AG04450 (cell line): ENCODE measurements at places on chromosomes 3 and 15.

GRCh38 chr3:20604659-20605058 lies 418.7 kb upstream of the SGO1 start:
- no peak for DNase-seq

- DNase-seq, result no peak
Measured at GRCh38 chr3:39590806-39591205, 123.3 kb downstream of the MOBP start.

GRCh38 chr3:12154151-12154550 lies 4.6 kb downstream of the TIMP4 start:
- DNase-seq, result no peak

- no peak for DNase-seq
Measured at GRCh38 chr15:94107652-94108051, 123.7 kb upstream of the MCTP2 start.

GRCh38 chr3:129181819-129182218 lies 1.9 kb downstream of the CNBP start:
- no peak for DNase-seq

DNA sequence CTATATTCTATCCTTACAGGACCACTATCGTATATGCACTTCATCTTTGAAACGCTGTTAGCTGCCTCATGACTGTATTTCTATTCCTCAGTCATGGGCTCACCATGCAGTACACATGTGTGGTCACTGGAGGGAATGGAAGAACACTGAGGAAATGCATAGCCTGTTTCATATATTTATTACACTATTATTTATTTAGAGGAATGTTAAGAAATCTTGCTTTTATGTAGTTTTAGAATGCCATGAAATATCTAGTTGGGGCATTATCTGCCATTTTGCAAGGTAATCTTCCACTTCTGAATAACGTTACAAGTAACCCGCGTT lies 155.7 kb downstream of the IGF1R start:
- DNase-seq, result no peak

- peak; percentile 20 for DNase-seq
Measured at GRCh38 chr3:57805674-57806073, 49.6 kb downstream of the SLMAP start.

DNA sequence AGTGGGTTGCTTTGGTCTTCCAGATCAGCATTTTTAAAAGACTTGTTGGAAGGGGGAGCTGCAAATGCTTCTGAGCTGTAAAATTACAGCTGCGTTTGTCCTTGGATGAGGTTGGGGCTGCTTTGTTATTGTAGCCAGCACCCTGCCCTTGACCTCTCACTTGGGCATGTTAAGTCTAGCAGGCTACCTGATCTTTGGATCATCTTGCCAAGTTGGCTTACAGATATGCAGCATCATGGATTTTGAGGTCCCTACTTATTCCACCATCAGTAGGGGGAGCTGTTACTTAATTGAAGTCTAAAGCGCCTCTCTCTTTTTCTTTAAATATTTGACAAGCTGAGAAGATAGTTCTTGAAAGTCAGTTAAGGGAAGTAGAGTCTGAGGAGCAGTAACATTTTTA lies 793.0 kb downstream of the MCTP2 start:
- peak; percentile 7 for DNase-seq

- DNase-seq, result no peak
Measured at GRCh38 chr3:111070772-111071256, 802 bp upstream of the NECTIN3 start.

- no peak for DNase-seq
Measured at GRCh38 chr3:146838221-146838620, 233.1 kb upstream of the PLSCR5 start.

DNA sequence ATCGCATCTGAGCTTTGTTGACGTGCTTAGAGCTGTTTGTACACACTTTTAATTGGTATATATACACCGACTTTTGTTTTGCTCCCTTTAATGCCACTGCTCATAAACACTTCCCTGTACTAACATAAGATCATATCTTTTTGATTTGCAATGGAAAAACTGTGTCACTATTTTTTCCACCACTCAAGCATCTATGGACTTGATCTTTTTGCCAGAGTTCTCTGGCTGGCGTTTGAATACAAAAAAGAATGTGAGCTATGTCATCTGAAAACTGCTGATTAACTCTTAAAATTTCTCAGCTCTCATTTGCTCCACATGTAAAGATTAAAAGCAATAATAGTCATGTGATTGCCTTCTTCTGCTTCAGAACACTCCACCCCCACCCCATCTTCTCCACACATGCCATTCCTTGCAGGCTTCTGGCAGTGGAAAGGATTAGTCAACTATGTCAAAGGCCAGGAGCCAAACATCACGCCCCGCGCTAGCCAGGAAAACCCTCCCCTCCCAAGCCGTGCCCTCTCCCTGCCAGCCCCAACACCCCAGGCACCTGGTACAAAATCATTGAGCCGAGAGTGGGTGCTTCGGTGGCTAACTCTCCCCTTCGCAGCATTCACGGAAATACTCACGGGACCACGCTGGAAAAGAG lies 123.4 kb upstream of the MEF2A start:
- peak; percentile 67 for DNase-seq

DNA sequence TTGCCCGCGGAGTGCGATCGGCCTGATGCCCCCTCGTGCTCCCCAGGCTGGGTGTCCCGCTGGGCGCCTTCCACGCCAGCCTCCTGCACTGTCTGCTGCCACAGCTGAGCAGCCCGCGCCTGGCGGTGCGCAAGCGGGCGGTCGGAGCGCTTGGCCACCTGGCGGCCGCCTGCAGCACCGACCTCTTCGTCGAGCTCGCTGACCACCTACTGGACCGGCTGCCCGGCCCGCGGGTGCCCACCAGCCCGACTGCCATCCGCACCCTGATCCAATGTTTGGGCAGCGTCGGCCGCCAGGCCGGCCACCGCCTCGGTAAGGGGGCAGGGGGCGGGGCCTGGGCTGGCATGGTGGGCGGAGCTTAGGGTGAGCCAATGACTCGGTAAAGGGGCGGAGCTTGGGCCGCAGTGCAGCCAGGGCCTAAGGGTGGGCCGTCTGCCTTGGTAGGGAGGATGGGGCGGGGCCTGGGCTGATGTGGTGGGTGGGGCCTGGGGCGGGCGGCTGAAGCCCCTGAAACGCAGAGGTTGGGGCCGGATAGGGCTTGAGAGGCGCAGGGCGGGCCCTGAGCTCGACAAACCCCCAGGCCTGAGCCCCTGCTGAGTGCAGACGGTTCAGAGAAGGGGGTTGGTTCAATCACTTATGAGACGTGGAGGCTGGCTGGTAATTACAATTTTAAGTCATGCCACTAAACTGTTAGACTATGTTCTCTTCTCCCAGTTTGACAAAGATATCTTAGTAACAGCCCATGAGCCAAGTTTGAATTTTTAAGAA lies 13.7 kb downstream of the CAND2 start:
- peak; percentile 66 for DNase-seq

- DNase-seq, result no peak
Measured at GRCh38 chr3:108025177-108025576, 65.7 kb downstream of the CD47 start.

DNA sequence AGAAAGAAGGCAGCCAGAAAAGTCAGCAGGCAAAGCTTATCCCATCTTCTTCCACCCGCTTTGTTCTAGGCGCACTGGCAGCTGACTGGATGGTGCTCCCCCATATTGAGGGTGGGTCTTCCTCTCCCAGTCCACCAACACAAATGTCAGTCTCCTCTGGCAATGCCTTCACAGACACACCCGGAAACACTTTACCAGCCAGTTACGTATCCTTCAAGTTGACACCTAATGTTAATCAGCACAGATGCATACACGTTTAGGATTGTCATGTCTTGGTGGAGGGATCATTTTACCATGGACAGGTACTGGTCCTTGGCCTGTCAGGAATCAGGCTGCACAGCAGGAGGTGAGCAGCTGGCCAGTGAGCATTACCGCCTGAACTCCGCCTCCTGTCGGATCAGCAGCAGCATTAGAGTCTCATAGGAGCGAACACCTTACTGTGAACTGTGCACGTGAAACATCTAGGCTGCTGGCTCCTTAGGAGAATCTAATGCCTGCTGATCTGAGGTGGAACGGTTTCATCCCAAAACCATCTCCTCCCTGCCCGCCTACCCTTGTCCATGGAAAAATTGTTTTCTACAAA lies 59.1 kb upstream of the PYDC2 start:
- no peak for DNase-seq

DNA sequence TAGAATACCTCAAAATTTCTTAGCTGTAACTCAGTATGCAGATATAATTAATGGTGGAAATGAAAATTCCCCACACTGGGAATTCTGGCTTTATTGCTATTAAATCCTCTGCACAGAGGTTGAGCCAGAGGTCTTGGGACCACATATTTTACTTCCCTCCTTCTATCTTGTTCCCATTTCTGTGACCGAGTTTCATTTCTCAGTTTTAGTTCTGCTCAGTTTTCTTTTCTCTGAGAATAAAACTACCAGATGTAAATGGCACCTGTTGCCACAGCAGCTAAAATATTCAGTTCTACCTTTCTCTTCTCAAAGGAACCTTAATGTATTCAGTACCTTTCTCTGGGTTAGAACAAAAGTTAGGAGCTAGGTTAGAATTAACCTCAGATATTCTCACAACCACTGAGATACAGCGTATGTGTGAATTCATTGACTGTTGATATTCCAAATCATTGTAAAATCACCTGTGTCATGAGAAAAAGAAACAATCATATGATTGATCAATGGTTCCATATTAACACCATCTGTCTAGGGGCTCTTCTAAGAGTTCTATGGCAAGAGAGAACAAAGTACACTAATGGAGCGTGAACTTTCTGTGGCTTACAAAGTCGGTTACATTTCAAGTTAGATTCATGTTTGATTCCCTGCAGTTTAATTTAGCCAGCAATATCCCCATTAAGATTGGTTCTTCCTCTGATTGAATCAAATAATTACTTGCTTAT lies 374.1 kb downstream of the EFHB start:
- DNase-seq, result no peak

DNA sequence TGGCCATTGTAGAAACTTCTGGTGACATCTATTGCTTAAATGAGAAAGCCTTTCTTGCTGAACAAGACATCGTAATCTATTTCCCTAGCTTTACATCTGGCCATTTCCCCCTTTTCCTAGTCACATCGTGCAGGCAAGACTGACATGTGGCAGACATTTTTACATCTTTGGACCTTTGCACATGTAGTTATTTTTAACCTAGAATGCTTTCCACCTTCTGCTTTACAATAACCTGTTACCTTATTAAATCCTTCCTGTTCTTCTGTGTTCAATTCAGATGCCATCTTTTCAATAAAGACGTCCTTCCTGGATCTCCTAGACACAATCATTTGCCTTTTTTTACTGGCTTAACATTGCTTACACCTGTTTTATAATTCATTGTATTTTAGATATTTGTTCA lies 343.3 kb downstream of the DIPK2A start:
- DNase-seq, result no peak

- peak; percentile 54 for DNase-seq
Measured at GRCh38 chr3:12139111-12139511, 19.6 kb downstream of the TIMP4 start.

GRCh38 chr15:95292785-95293450 lies 1037.6 kb upstream of the NR2F2 start:
- DNase-seq, result no peak

GRCh38 chr3:69527498-69527897 lies 141.6 kb upstream of the FRMD4B start:
- no peak for DNase-seq

DNA sequence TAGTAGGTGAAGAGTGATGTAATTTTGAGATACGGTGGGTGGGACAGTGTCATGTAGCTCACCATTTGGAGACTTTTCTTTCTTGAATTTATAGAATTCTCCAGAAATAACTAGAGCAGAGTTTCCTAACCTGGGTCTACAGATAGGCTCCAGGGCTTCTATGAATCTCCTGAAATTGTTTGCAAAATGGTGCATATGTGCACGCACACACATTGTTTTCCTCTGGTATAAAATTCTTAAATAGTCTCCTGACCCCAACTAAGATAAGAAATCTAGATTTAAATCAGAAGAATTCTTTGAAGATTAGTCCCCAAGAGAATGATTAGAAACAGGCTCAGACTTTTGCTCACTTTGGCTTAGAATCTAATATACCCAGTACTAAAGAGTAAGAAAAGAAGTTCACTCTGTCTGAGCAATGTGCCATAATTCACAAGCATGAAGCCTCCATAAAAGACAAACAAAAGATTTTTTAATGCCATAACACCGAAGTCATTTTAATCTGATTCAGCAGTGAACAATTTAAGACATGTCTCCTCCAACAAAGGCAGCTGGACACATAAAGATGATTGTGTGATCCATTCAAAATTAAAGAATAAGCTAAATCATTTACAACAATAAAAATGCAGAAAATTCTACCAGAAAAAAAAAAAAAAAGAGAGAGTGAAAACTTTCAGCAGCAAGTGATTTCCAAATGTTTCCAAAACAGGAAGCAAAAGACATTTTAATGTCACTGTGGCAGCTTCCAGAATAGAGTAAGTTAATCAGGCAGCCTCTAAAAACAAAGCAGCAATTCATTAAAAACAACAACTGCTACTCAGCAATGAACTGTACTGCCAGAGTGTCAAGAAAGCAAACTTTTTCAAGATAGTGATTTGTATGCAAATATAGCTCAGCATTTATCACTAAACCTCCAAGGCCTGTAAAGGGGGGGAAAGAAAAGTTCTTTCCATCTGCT lies 975.5 kb upstream of the CFAP20DC start:
- DNase-seq, result no peak

DNA sequence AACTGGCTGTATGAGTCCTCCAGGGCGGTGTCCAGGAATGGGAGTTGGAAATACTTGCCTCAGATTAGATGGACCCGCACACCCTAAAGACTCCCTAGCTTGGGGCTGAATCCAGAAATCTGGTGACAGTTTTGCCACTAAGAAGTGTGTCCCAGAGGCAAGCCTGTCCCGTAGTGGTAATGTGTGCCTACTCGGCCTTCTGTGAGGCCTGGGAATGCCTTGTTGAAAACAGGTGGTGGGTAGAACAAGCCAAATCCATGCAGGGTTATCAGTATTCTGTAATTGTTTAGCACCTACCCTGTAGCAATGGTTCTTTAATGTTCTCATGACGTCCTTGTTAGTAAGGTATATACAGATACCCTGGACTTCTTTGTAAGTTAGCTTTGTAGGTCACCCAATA lies 1.6 kb downstream of the C3orf52 start:
- DNase-seq, result no peak

- no peak for DNase-seq
Measured at GRCh38 chr3:21226086-21226485, 524.9 kb downstream of the ZNF385D start.

DNA sequence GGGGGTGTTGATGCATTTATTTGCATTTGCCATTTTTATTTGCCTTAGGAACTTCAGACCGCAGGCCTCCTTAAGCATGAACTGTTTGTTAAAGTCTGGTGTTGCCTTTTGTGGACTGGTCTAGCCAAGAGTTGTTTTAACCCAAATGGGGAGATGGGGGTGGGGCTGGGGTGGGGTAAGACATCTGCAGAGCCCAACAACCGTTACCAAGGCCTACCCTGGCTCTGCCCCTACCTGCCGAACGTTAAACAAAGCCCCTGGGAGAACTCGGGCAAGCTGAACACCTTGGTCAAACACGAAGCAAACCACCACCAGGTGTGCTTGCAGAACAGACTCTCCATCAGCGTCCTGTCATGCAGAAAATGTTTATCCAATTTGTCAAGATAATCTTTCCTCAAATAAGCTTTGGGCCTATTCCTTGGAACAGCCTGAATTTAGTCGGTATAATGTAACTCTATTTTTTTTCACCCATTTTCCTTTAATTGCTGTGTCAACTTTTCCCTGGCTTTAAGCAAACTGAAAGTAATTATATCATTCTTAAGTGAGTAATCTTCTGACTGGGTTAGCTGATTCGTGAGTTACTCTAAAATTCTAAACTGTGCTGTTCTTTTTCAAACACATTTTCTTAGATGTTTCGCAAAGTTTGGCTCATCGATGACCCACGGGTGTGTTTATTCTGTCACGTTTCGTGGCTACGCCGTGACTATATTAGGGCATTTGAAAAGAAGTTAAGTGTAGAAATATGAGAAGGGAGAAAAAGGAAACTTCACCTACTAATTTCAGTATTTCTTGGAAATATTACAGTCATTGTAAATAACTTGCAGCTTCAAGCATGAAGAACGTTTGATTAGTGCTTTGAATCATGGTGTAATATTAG lies 127.6 kb downstream of the SOX2 start:
- DNase-seq, result no peak
